Islet precursor cell (in vitro differentiated cells): ENCODE measurements at places on chromosomes 4 and X.

DNA sequence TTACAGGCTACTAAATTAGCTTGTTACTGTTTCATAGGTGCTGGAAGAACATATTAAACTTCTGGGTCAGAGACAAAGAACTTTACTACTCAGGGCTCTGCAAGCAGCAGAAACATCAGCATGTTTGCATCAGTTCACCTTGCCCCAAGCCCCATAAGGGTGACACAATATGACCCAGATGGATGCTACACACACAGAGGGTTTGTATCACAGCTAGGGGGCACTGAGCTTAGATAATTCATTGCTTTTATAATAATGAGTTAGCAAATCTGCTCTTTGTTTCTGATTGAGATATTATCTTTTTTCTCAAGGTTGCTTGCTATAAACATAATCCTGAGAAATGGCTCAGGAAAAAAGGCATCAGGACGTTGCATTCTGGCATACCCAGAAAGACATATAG lies 4.8 kb upstream of the SYNPO2 start:
- DNase-seq = no peak

- no peak for DNase-seq
Measured at GRCh38 chr4:155696726-155697125, 30.1 kb downstream of the GUCY1A1 start.

DNA sequence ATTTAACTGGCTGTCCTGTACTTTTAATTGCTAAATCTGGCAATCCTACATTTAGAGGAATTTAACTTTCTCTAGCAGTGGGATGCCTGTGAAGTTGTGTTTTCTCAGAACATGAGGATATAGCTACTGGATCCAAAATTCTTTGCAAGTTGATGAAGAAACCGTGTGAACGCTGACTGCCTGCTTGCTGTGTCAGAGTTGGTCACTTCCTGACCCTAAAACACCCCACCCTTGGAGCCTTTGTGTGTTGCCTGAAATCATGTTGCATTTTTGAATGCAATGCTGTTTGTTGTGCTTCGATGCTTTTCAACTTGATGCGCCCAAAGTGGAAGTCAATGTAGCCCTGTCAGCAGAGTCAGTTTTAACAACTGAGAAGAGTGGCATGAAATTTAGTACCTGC lies 211.2 kb downstream of the ANK2 start:
- DNase-seq = no peak

- DNase-seq = no peak
Measured at GRCh38 chr4:13830449-13830848, 202.9 kb upstream of the BOD1L1 start.

GRCh38 chrX:140712413-140713173 lies 3.0 kb downstream of the LINC00632 start:
- peak; percentile 94 for DNase-seq

GRCh38 chrX:110114260-110114776 lies 111.4 kb downstream of the TMEM164 start:
- DNase-seq = no peak

DNA sequence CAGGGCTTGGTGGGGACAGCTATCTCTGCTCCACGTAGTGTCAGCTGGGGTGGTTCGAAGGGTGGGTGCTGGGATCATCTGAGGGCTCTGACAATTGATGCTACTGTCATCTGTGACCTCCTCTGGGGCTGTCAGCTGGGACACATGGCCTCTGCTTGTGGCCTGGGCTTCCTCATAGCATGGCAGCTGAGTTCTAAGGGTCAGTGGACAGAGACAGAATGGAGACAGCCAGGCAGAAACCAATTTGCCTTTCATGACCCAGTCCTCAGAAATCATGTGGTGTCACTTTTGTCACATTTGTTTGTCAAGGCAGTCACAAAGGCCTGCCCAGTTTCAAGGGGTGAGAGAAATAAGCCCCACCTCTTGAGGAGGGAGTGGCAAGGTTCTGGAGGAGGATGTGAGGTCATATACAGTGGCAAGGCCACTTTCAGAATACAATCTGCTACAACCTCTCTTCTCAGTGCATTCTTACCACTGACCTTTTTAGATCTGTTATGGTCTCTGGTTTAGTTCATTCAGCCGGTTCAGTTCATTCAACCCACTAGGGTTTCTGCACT lies 103.6 kb upstream of the BCOR start:
- no peak for DNase-seq

DNA sequence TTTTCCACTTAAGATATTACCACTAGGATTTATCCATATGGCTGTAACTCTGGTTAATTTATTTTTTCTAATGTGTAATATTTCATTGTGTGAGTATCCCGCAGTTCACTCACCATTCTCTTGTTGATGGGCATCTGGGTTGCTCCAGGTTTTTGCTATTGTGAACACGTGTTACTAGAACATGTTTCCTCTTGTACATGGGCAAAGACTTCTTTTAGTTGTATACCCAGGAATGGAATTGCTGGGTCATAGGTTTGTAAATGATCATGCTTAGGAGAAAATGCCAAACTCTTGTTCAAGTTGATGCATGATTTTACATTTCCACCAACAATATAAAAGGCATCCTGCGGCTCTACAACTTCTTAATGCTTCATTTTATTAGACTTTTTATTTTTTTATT lies 26.8 kb downstream of the SYNPO2 start:
- DNase-seq = no peak

DNA sequence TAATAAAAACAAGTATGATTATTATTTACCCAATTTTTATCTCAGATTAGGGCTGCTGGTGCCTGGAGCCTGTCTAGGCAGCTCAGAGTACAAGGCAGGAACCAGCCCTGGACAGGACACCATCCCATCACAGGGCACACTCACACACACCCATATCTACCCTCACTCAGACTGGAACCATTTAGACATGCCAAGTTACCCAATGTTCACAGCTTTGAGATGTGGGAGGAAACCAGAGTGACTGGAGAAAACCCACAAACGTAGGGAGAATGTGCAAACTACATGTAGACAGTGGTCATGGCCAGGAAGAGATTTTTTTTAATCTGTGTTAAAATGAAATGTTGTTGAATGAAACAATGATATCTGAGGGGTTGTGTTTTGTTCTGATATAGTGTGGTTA lies 35.7 kb upstream of the ADGRA3 start:
- DNase-seq = no peak

DNA sequence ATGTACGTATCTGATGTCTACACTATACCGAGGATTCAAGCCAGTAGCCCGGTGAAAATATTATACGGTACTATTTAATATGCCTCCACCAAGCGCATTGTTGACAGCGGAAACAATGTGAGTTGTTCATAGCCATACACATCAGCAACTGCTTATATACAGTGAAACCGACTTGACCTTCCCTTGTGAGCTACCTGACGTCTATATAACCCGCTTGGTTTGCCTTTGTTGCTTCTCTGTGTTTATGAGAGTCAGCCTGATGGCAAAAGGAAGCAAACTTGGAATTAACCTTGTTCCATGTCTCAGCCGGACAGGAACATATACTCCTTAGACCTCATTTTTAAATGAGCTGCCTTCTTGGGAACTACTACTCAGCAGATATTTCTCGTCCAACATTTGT lies 211.8 kb downstream of the DCTD start:
- DNase-seq = no peak

GRCh38 chr4:2413821-2414610 lies 4.4 kb downstream of the ZFYVE28 start:
- DNase-seq = no peak

DNA sequence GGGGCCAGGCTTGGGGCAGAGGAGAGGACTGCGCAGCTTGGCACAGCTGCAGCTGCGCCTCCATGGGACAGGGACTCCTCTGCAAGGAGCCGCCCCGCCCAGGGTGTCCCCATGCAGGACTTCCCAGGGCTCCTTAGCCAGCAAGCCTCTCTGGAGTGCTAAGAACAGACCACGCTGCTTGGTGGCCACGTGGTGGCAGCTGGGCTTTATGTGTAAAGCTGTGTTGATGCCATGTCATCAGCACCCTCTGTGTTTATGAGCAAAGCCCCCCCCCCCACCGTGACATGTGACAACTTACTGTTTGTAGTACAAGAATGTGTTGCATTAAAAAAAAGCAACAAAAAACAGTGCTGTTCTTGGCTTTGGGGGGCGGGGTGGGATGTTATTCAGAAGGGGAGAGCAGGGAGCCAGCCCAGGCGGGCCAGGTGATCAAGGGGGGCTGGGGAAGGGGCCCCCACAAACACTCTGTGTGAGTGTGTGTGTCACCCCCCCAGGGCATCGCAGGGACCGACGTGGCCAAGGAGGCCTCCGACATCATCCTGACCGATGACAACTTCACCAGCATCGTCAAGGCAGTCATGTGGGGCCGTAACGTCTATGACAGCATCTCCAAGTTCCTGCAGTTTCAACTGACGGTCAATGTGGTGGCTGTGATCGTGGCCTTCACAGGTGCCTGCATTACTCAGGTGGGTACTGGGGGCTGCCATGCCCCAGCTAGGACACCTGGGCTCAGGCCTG lies 40.3 kb downstream of the ATP2B3 start:
- no peak for DNase-seq

- DNase-seq = peak; percentile 54
Measured at GRCh38 chrX:26918631-26919030, 544.5 kb downstream of the PPP4R3C start.

DNA sequence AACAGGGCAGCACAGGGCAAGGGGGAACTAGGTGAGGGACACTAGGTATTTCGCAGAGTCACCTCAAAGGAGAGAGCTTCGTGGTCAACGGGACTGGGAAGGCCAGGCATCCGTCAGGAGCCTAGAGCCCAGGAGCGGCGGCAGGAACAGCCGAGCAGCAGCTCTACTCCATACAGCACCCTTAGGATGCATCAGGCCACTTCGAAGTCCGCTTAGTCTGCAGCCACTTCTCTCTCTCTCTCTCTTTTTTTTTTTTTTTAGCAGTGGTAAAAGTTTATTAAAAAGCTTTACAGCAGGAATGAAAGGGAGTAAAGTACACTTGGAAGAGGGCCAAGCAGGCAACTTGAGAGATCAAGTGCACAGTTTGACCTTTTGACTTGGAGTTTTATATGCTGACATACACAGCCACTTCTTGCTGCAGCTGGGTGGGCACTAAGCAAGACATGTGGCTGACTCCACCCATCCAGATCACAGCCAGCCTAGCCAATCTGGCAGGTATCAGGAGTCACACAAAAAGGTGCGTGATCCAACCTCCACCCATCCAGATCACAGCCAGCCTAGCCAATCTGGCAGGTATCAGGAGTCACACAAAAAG lies 209.7 kb upstream of the RADX start:
- no peak for DNase-seq

GRCh38 chrX:53239474-53239873 lies 14.5 kb upstream of the KDM5C start:
- peak; percentile 64 for DNase-seq
